ENCODE measurements at places on chromosomes 7 and 10.
A peak's percentile ranks its signal among the peaks of the same experiment; 100 is the strongest.

DNA sequence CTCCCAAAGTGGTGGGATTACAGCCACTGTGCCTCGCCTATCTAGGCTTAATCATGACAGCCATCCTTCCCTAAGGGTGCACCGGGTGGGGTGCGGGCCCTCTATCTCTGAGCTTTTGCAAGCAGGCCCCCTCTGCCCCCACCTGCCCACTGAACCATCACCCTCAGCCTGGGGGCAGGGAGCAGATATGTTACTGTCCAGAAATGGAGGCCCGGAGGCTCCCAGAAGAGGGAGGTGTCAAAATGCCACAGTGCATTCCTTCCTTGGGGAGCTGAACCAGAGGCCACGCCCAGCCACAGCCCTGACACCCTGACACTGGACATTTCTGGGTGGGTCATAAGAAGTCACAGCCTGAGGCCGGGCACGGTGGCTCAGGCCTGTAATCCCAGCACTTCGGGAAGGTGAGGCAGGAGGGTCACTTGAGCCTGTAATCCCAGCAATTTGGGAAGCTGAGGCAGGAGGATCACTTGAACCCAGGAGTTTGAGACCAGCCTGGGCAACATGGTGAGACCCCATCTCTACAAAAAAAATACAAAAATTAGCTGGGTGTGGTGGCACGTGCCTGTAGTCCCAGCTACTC is 129.8 kb upstream of the TNRC18 start:
- DNase-seq: no peak

DNA sequence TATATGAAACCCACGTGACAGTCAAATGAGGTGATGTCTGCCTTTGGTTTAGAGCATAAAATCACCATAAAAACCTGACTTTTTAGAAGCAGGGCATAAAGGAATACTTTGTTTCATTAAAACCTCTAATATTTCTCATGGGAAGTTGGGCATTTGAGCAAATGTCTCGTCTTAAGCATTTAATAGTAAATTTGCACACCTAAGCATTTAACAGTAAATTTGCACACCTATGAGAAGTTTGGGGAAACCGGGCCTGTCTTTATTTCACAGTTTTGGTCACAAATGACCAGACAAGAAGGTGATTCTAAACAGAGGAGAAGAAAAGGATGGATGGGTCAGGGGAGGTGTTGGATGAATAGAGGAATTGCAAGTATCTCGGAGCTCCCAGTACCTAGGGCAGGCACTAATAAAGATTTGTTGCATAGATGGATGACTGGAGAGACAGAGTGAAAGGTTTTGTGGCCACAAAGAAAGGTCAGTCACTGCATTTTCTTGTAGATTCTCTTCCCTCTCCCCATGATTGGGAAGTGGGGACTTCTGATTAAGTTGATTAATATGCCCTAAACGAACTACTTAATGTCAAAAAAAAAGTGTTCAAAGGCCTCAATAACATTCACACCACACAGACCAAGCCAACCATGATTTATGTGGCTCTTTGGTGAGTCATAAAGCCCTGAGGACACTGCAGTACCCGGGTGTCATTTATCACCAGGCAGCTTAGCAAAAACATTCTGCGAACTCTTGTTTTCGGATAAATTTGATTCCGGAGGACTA is 158.2 kb downstream of the SPAG6 start:
- DNase-seq: peak; percentile 48

- DNase-seq: peak; percentile 17
Observed at GRCh38 chr10:88754287-88754686, 5.5 kb upstream of the LIPN start.

DNA sequence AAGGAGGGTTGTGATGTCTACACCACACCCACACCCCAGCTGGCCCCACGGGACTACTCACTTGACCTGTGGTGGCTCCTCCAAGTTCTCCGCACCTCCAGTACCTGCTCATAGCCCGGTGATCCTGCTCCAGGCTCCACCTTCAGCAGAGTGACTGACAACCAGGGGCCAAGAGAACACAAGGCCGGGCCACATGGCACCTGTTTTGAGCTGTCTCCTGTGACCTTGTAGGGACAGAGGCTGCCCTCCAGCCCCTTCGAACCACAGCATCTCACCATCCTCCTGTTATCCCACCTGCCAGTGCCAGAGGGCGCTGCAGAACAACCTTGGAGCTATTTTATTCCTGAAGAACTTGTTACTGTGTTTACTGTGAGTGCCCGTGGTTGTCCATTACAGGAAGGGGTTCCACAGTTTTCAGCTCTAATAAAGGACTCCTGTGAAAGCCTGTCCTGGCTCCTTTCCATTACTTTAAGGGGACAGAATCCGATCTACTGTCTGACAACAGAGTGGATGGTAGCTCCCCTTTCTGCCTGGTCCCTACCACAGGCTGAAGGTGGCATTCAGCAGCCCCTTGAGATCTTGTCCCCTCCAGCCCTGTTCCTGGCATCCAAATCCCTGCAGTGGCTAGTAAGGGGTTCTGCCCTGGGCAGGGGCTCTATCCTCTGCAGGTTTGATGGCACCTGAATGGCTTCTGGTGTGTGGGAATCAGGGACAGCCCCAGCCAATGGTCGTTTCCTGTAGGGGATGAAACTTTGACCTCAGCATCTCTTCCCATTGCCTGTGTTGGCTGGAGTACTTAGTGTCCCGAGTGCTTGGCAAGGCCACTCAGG is 50.8 kb downstream of the C10orf120 start:
- DNase-seq: no peak

DNA sequence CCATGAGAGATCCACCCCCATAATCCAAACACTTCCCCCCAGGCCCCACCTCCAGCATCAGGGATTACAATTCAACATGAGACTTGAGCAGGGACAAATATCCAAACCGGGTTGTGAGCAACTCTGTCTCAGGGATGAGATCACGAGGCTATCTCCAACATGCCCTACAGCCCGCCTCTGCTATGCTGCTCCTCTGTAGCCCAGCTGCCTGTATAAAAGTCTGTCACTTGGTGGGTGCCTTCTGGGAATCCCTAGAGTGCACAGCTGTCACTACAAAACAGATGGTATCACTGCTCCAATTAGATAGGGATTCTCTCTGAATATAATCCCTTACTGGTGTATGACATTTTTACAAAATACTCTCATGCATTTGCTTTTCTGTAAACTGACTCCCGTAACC is 114.9 kb upstream of the NANOS1 start:
- DNase-seq: no peak

GRCh38 chr10:128258421-128258976 is 132.3 kb upstream of the MKI67 start:
- DNase-seq: no peak

DNA sequence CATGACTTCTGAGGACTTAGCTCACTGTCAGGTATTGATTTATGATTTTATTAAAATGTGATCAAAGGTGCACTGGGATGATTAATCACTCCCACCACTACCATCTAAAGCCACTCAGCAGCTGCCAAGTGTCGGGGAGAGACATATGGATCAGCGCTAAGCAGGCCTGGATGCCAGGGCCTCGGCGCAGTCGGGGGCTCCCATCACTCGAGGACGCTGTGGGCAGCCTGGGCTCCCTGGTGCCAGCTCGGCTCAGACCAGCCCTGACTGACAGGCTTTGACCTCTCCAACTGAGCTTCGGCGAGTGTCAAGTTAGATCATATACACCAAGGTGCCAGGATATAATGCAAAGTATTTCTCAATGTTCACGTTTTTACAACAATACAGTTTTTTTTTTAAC is 267.7 kb downstream of the ACTR3B start:
- DNase-seq: no peak

GRCh38 chr7:102425639-102426267 is 7.6 kb upstream of the ORAI2 start:
- DNase-seq: no peak

- DNase-seq: no peak
Observed at GRCh38 chr10:95356190-95356955, 65.6 kb upstream of the PDLIM1 start.

DNA sequence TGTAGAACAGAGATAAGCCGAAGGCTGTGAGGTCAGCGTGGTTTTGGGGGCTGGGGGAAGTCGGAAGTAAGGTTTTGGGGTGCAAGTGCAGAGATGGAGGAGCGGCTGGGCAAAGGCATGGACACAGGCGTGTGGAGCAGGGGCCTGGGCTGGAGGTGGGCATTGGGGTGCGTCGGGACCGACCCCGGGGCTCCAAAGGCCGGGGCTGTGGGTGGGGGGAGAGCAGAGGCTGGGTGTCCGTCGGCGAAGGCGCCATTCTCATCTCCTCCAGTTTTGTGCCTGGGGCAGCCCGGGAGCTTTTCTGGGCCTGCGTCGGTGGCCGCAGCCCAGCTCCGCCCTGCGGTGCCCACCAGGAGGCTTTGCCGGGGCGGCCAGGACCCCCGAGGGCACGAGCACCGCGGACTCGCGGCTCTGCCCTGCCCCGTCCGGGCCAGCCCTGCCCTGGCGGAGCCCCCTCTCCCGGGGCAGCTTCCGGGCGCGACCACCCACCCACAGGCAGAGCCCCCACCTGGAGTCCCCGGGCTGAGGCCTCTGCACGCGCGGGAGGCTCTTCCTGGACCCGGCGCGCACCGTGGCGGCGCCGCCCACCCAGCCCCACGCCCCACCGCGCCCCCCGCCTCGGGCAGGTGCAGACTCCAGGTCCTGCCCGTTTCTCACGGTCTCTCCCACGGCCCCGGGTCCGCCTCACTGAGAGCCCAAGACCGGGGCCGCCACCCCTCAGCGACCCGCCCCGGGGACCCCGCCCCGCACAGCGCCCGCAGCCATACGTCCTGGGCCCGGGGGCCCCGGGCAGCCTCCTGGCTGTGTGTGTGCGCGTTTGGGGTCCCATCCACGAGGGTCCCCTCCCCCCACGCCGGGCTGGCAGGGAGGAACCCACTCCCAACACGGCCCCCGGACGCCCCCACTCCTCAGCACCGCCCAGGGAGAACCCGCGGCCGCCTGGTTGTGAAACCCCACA is 7.7 kb upstream of the SCART1 start:
- DNase-seq: no peak

DNA sequence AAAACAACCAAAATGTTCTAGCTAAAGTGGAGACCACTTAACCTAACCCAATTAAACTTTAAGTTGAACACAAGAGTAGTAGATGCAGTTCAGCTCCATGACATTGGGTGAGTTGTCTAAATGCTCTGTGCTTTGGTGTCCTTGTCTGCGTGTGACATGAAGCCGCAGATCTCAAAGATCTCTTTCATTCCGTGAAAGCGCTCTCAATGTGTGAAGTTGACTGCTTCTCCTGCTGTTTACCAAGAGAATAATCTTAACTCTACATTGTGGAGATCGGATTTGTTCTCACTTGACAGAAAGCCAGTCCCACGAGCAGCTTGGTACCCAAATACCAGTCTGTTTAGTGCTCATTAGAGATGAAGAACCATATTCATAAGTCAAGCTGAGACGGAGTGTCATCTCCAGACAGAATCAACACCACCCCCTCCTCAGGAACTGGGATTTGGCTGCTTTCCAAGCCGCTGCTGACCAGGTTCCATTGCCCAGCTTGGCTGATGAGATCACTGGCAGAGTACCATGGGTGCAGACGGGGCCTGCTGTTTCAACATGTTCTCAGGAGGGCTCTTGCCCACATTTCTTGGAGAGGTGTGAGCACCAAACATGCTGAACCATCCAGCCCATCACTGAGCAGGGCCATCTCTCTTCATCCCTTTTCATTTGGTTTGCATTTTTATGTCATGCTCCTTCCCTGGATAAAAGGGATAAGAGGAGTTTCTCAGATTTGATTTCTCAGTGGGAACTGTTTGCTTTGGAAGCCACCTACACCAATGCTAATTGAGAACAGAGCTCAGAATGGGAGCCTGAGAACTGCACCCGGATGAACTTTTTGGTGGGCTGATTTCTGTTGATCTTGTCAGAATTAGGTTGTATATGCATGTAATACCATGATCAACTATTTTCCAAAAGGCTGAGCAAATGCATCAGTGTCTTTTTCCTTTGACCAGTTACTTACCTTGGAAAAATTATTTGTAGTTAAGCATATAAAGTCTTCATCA is 95.8 kb upstream of the AGBL3 start:
- DNase-seq: no peak

- DNase-seq: no peak
Observed at GRCh38 chr7:109782806-109783205, 1213.1 kb downstream of the DNAJB9 start.

GRCh38 chr10:63084690-63085382 is 48.3 kb upstream of the NRBF2 start:
- no peak for DNase-seq

GRCh38 chr10:121536310-121536913 is 61.8 kb downstream of the FGFR2 start:
- DNase-seq: no peak

GRCh38 chr7:70183278-70183677 is 585.0 kb downstream of the AUTS2 start:
- no peak for DNase-seq

Measured in mesenchymal stem cell (in vitro differentiated cells and primary cell).